ENCODE measurements at places on chromosomes 5 and 9.

DNA sequence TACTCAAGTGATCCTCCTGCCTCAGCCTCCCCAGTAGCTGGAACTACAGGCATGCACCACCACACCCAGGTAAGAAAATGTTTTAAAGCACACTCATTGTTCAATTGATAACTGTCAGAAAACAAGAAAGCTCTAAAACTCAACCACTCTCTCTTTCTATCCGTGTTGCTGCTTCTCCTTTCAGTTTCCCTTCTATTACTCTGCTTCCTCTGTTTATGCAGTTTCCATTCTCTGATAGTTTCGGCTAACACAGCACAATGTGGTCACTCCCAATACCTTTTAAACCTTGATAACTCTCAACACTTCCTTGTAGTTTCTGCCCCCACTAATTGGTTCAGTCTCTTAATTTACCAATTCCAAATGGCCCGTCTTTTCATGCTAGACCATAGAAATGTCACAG is 59.2 kb upstream of the NR4A3 start:
- no peak for DNase-seq

GRCh38 chr5:98402130-98402529 is 371.3 kb upstream of the RGMB start:
- DNase-seq: no peak

DNA sequence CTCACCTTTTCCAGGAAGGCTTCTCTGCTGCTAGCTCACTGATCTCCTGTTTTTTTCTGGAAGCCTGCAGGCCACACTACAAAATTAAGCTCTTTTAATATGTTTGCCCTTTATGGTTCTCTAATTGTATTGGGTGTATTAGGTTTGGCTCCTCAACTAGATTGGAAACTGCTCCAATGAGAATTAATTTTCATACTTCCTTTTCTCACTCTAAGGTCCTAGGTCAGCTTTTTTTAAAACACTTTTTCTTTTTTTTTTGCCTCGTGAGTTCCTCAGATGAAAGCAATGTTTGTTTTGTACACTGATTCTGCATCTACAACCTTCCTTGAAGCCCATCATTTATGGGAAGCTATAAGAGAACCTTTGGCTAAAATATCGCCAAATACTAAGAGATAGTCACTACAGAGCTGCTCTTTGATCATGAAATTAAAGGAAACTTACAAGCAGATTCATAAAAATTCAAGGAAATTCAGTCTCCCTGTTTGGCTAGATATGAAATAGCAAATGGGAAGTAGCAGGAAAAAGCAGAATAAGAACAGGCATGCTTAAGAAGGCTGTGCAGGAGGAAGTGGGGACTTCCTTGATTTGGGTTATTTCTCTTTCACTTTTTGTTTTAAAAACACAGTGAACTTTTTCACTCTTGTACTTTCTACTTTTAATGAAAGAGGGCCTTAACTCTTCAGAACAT is 55.2 kb upstream of the FYB1 start:
- DNase-seq: no peak

DNA sequence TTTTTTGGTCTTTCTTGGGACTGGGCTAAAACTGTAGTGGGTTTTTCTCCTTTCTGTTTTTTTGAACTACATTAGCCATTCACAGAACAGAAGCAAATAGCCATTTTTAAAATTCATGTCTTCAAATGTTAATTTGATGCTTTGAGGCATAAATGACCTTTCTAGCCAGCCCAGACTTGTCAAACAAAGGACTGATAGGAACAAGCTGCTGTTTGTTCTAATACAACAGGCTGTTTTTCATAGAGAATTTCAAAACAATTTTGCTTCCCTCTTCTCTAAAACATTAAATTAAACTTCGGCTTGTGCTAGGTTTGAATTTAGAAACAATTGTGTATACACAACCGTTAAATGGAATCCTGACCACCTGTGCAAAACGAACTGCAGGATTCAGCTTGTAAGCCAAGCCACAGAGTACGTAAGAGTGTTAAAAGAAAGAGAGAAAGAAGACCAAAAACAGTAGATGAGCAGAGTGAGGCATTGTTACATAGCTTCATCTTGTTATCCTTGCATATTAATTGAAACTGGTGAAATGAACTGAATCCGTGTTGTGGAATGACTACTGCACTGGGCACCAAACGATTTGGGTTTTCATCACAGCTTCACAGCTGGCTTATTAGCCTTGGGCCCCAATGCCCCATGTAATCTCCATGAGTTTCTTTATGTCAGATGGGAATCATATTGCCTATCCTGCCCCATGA is 100.0 kb downstream of the ZSWIM6 start:
- no peak for DNase-seq

DNA sequence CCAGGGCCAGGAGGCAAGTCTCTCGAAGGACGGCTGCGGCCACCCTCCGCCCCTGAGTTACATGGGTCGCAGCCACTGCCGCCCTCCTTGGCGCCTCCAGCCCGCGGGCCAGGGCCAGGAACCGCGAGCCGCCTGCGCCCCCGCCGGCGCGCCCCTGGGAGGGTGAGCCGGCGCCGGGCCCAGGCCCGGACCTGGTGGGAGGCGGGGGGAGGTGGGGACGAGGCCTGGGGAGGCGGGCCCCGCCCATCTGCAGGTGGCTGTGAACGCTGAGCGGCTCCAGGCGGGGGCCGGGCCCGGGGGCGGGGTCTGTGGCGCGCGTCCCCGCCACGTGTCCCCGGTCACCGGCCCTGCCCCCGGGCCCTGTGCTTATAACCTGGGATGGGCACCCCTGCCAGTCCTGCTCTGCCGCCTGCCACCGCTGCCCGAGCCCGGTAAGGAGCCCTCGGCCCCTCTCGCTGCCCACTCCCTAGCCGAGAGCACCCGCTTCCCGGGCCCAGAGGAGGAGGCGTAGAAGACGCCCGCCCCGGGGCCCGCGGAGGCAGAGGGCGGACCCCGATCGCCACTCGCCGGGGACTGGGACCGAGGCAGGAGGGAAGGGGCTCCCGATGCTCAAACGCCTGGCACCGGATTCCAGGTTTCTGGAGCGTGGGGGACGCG is at the start of gene ASS1:
TSS of gene ASS1 (plus strand) at position 397 of the 657 bp plus-strand sequence. CDS start 7,268 bp downstream, outside the sequence.
- DNase-seq: no peak

- no peak for DNase-seq
Observed at GRCh38 chr5:66680221-66680620, 84.0 kb downstream of the MAST4 start.

DNA sequence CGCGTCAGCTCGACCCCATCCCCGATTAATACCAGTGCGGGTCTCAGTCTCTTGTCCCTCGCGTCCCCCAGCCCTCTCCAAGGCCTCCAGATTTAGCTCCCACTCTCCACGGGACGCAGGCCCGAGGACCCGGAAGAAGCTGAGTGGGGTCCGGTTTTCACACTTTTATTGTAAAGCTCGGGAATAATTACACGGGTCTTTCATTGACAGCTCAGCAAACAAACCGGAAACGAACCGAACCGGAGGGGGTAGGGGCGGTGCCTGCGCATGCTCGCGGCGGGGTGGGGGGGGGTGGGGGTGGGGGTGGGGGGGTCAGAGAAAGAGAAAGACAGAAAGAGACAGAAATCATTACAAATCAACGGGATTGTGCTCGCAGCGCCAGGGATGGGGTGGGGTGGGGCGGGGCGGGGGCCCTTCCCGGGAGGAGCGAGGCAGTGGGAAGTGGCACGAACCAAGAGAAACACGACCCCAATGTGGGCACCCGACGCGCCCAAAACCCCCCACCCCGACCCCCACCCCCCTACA is 27.9 kb downstream of the PCDH1 start:
- DNase-seq: no peak

GRCh38 chr5:171840066-171840465 is 54.4 kb downstream of the SMIM23 start:
- no peak for DNase-seq

- no peak for DNase-seq
Observed at GRCh38 chr5:54563083-54563761, 45.7 kb downstream of the SNX18 start.

GRCh38 chr9:95864852-95865580 is 10.5 kb upstream of the ERCC6L2 start:
- no peak for DNase-seq

- no peak for DNase-seq
Observed at GRCh38 chr5:137595396-137596079, 96.4 kb upstream of the SPOCK1 start.

DNA sequence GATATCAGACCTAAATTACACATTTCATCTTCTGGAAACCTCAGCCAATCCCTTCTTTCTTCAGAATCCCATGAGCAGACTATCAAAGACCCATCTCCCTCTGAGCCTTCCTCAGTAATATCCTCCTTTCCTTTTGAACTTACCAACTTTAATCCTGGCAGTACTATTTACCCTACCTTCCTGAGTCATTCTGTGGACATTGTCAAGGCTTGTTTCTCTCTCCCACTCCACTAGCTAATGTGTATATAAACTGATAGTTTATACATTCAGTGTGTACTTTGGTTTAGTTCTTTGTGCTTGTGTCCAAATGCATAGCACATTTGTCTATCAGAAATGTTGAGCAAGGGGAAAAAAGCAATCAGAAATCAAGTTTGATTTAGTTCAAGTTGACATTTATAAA is 568.3 kb downstream of the CSNK1G3 start:
- no peak for DNase-seq

DNA sequence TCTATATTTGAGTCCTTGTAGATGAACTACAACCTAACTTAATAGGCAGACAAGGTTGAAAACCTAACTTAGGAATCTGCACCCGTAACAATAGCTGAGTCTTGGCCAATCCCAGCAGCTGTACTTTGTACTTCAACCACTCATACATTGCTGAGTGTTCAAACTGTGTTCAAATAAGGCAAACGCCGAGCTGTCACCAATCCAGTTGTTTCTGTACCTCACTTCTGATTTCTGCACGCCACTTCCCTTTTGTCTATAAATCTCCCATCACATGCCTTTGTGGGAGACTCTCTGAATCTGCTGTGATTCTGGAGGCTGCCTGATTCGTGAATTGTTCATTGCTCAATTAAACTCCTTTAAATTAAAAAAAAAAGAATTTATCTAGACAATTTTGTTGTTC is 167.8 kb upstream of the TUT7 start:
- DNase-seq: no peak

GRCh38 chr9:99889120-99889519 is 17.3 kb upstream of the STX17 start:
- no peak for DNase-seq

GRCh38 chr5:1535646-1536045 is 11.9 kb upstream of the LPCAT1 start:
- no peak for DNase-seq

DNA sequence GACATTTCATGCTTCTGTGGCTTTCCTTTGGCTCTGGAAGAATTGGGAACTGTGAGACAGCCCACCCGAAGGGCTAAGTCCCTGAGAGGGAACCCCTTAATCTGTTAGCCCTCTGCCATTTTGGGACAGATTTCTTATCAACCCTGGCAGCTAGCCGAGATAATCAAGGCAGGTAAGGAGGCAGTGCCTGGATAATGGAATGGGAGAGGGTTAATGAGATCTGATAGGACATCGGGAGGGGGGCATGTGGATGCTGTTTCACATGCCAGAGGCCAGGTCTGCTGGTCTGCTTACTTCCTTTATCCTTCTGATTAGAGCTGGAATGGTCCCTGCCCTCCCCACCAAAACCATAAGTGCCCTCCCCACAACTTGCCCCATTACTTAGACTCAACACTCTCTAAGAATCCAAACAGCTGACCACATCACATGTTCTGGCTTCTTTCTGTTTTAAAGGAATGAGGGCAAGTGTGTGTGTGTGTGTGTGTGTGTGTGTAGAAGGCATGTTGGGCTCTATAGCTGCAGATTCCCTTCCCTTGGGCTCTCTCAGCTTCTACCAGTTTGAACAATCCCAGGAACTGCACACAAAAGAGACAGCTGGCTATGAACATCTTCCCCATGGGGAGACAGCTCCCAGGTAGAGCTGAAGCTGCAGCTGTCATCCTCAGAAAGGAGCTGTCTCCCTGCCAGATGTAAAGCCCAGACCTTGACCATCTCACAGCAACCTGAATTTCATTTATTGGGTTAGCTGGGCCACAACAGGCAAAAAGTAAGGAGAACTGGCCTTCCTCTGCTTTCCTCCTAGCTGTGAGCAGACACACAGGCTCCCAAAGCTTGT is 221.3 kb downstream of the PIK3R1 start:
- no peak for DNase-seq

DNA sequence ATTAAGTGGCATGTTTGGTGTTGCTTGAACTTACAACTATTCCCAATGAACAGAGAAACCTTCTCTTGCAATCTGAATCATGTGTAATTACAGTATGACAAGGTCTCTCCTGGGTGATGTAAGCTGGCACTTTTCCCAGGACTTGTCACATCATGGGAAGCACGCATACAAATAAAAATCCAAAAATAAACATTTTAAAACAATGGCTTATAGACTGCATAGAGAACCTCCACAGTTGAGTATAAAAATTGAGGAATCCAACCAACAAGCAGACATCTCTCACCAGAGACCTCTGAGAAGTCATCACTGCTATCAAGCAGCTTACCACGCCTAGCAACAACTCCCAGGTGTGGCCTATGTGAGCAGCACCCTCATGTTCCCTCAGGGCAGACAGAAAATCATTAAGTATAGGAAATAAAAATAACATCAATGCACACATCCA is 3.9 kb downstream of the MLLT3 start:
- no peak for DNase-seq

DNA sequence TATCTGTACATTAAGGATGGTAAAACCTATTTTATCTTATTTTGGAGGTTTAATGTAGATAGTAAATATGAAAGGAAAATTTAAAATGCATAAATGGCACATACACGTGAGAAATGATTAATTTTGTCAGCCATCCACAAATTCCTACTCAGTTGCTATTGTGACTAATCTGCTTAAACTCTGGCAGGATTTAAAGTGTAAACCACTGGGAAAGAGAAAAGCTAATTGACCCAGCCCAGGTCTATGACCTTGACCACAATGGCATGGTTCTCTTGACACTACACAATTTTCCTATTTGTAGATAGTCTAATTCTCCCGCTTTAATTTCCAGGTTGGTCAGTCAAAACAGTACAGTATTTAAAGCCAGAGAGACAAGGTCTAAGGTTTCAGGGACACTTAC is 459.0 kb upstream of the KLF4 start:
- DNase-seq: no peak

GRCh38 chr9:8621416-8621815 is 821.8 kb upstream of the DMAC1 start:
- DNase-seq: no peak

DNA sequence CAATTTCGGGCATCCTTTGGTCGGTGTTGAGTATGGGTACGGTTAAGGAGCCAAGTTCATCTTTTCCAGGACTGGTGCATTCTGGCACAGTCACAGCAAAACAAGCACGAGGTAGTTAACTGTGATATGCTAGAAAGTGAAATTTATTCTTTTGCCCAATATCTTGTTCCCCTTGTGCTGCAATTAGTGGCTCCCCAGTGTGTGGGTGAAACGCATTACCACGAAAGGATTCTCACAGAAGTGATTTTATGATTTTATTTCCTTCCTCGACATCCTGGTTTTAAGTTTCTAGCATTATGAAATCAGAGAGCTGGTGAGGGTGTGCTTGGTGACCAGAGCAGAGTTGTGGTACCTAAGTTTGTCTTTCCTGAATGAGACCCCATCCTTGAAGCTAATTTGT is 1.5 kb downstream of the FRMPD1 start:
- DNase-seq: no peak

GRCh38 chr5:148471379-148471778 is 87.6 kb downstream of the FBXO38 start:
- DNase-seq: peak; percentile 18
